A172 (cell line): ENCODE measurements at places on chromosomes 16 and 17. TPM values are rescaled to one million over a fixed set of nuclear protein-coding genes. Genes with fewer than 3 reads are reported as not detected.

DNA sequence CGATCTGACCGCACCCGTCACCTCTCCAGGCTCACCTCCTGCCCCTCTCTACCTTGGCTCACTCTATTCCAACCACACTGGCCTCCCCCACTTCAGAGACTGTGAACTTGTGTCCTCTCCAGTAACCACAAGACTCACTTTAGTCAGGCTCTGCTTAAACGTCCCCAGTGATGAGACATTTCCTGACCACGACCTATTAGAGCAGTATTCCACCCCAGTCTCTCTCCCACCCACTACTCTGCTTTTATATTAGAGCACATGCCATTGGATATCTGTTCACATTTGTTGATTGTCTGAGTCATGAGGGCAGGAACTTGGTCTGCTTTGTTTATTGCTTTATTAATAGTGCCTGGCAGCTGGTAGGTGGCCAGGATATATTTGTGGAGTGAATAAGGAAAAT is 20.1 kb downstream of the COX11 start:
- DNase-seq = peak; percentile 97

- no peak for DNase-seq
Measured at GRCh38 chr17:63124536-63124935, 158.5 kb downstream of the TANC2 start.

- no peak for DNase-seq
Measured at GRCh38 chr17:61131585-61131984, 268.1 kb upstream of the TBX2 start.

DNA sequence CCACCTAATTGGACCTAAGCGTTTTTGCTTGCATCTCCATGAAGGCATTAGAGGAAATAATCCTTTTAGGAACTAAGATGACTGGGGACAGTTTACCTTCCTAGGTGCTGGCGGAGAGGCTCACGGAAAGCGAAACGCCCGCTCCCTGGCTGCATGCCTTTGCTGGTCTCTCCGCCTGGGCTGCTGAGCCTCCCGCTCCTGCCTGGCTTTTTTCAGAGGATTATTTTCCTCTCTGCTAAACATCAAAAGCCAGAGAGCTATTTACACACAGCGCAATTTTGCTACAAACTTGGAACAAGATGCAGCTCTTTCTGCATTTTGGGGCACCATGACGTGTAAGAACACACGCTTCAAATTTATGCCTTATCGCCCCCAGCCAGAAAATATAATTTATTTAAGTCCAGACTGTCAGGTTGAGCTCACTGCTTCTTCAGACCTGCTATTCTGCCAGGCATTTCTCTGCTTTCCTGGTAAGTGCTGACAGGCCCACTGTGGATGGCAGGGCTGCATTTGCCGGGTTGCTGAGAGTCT is 124.4 kb downstream of the SPACA3 start:
- no peak for DNase-seq

Gene DNAI2
- not detected in 2 replicates for total RNA-seq

GRCh38 chr16:80092681-80093080 is 448.1 kb upstream of the DYNLRB2 start:
- DNase-seq = no peak

GRCh38 chr16:50526796-50527195 is 21.4 kb upstream of the NKD1 start:
- DNase-seq = no peak

Gene ITPRIPL2
- 24.1 and 30.8 TPM in 2 replicates for total RNA-seq

Gene RRAD
- total RNA-seq = 1.0 and 2.8 TPM in 2 replicates

DNA sequence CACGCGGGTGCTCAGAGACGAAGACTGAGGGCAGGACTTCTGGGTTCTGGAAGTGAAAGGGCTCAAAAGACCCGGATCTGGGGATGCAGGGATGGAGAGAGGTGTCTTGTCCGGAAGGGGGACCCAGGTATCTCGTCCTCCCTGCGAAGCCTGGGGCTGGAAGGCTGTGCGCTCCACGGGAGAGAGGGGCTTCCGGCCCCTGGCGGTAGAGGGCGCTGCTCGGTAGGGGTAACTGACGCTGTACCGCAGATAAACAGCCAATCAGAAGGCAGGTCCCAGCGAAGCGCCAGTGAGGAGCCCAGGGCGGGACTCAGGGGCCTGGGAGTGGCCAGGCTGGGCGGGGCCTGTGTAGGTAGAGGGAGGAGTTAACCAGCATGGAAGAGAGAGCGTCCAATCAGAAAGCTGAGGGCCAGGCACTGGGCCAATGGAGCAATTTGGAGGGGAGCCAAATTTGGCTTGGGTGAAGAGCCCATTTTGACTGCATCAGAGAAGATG is 804 bp downstream of the TGFB1I1 start:
- DNase-seq = peak; percentile 87

- peak; percentile 38 for DNase-seq
Measured at GRCh38 chr16:54355251-54355650, 68.7 kb upstream of the IRX3 start.

GRCh38 chr17:80781807-80782277 is 209.8 kb upstream of the CHMP6 start:
- DNase-seq = no peak

Gene ACLY
- total RNA-seq = 212 and 231 TPM in 2 replicates

Gene MSLN
- total RNA-seq = 6.5 and 7.6 TPM in 2 replicates

Gene FOXC2
- 1.3 and 2.3 TPM in 2 replicates for total RNA-seq

GRCh38 chr16:55470533-55471371 is 8.2 kb upstream of the MMP2 start:
- peak; percentile 90 for DNase-seq

Gene USH1G
- total RNA-seq = 0.28 TPM in 1 of 2 replicates, not detected in the other

Gene NEUROD2
- total RNA-seq = not detected in 2 replicates

DNA sequence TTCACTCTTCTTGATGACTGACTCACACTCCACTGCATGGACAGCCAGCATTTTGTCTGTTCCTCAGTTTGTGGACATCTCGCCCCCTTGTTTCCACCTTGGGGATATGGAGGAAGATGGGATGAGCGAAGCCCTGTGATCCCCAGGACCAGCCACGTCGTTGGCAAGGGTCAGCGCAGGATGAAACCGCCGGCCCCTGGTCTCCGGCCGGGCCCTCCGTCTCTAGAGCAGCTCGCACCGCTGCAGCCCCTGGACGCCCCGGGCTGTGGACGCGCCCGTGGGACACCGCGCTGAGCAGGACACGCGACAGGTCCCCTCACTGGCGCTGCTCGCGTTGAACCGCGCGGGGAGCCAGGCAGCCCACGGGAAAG is 604 bp upstream of the ZC3H18 start:
- no peak for DNase-seq

Gene KRTAP4-4
- total RNA-seq = not detected in 2 replicates

DNA sequence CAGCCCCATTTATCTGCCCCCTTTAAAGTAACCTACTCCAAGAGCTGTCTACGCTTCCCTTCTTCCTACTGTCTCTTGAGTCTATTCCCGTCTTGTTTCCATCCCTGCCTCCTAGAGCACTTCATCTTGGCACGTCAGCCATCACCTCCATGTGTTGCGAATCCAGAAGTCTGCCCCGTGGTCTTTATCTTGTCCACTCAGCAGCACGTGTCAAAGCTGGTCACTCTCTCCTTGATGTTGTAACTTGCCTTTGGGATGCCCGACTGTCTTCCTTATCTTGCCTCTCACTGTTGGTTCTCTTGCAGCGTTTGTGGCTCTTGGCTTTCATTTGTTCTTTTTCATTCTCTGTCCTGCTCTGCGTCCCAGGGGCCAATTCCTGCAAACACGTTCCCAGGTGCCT is 99.4 kb downstream of the PLCG2 start:
- DNase-seq = no peak

Gene ARL4D
- total RNA-seq = 7.1 and 9.8 TPM in 2 replicates

GRCh38 chr16:53872248-53873221 is 168.6 kb downstream of the FTO start:
- DNase-seq = no peak

- DNase-seq = no peak
Measured at GRCh38 chr16:88343271-88343791, 39.4 kb upstream of the ZNF469 start.

DNA sequence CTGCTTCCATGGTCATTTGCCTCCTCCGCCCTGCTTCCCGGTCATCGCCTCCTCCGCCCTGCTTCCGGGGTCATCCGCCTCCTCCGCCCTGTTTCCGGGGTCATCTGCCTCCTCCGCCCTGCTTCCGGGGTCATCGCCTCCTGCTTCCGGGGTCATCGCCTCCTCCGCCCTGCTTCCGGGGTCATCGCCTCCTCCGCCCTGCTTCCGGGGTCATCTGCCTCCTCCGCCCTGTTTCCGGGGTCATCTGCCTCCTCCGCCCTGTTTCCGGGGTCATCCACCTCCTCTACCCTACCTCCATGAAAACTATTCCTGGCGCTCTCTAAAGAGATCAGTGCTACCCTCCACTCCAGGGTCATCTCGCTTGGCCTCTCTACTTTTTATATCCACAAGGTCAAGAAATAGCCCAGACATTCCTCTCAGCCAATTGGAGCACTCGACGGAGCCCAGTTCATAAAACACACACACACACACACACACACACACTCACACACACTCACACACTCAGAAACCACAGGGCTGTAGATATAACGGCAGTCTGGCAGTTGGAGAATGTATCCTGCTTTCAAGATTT is 44.8 kb downstream of the TRARG1 start:
- no peak for DNase-seq

GRCh38 chr17:33120103-33120502 is 128.5 kb downstream of the SPACA3 start:
- DNase-seq = no peak

DNA sequence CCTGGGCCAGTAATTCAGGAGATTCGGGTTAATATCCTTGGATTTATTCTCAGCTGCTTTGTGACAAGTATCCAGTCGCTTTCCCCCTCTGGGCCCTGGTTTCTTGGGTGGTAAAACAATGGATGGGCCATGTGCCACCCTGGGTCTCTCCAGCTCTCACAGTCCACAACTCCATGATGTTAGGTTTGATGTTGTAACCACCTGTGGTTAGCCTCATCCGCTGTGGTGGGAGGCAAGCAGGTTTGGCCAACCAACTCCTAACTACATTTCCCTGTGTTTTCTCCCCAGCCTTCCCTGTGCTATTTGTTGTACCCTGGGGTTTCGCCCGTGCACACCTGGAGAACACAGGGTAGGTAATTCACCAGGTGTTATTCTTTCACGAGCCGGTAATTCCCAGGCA is 35.1 kb downstream of the GLP2R start:
- no peak for DNase-seq
